SJSA1 (cell line): ENCODE measurements at places on chromosomes 5 and 9. TPM values are rescaled to one million over a fixed set of nuclear protein-coding genes. Genes with fewer than 3 reads are reported as not detected.

The SELENOP gene
- 0.76 TPM in 1 of 2 replicates, not detected in the other for total RNA-seq

The HNRNPK gene
- 473 and 646 TPM in 2 replicates for total RNA-seq

The FAM151B gene
- 2.1 and 3.9 TPM in 2 replicates for total RNA-seq

The DOCK8 gene
- total RNA-seq, result not detected in 2 replicates

GRCh38 chr9:134367791-134368490 is 41.7 kb downstream of the RXRA start:
- H3K27me3 ChIP-seq, result no peaks in the 10 kb centered on the region
- no peak overlapping the region for H3K4me3 ChIP-seq
- no peak for DNase-seq
- H3K36me3 ChIP-seq, result no peaks in the 10 kb centered on the region
- H3K4me1 ChIP-seq, result peaks cover 37% of the 10 kb centered on the region
- no peak overlapping the region for H3K27ac ChIP-seq

DNA sequence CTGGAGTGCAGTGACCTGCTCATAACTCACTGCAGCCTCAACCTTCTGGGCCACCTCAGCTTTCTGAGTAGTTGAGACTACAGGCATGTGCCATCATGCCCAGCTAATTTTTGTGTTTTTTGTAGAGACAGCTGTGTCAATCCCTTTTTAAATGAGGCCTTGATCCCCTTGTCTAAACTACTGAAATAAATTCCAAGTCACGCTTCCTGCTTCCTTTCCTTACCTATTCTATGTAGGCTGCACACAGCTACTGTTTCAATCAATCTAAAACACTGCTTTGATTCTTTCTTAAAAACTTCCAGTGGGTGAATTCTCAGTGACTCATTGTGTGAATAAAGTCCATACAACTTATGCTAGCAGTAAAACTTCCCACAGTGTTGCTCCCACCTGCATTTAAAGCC is 2.9 kb upstream of the C7 start:
- no peak overlapping the region for H3K27ac ChIP-seq
- no peak for DNase-seq
- no peak overlapping the region for H3K4me3 ChIP-seq
- no peaks in the 10 kb centered on the region for H3K4me1 ChIP-seq

DNA sequence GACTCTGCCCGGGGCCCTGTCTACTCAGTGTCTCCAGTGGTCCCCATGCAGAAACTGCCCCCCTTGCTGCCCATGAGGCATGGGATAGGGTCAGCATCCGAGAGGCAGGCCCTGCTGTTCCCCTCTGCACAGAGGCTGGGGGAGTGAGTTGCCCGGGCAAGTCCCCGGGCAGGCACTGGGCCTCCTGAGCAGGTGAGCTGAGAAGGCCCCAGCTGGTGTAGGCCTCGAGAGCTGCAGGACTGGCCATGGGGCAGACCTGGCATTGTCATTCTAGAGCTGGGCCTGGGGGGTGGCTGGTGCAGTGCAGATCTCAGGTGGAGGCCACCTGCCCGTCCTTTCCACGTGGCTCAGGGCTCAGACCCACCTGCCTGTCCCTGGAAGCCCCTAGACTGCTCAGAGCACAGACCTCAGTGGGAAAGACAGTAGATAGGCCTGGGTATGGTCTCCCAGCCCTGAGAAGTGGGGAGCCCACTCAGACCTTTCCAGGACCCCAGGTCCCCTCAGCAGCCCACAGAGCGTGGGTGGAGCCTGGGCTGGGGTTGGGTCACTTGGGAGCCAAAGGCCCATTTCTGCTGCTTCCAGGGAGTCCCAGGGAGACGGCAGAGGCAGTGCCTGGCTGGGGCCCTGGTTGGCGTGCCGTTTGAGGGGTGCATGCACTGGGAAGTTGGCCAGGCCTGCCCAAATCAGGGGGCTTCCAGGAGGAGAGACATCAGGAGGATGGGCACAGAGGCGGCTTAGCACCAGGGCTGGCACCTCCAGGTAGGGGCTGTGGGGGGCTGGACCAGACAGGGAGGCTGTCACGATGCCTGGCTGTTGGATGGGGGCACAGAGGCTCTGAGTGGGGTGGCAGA is 4.8 kb upstream of the NOTCH1 start:
- peaks cover 39% of the 10 kb centered on the region for H3K4me1 ChIP-seq
- DNase-seq, result no peak
- H3K36me3 ChIP-seq, result no peaks in the 10 kb centered on the region
- H3K27ac ChIP-seq, result no peak overlapping the region
- no peaks in the 10 kb centered on the region for H3K27me3 ChIP-seq
- no peak overlapping the region for H3K4me3 ChIP-seq

DNA sequence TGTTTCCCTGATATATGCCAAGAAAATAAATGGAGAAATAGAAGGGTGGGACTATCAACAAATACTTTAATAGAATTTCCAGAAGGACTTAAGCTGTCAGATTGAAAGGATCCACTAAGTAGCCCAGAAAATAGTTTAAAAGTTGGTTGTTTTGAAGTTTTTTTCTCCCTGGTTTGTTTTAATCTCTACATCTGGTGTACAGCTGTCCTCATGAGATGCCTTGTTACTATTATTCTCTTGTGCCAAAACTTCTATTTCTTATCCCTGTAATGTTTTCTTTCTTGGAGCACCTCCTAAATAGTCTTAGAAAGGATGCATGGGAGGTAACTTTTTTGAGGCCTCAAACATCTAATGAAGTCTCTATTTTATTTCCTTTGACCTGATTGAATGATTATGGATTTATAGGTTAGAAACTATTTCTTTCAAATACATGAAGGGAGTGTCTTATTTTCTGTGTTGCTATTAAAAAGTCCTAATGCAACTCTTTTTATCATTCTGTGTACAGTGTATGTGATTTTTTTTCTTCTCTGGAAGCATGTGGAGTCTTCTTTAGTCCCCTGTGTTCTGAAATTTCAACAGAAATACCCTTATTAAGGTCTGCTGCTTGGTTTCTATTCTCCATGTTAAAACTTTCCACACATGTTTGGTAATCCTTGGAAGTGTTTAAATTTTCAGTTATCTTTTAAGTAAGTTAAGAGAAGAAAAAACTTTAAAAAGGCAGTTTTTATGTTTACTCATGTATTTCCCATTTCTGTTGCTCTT is 140.0 kb upstream of the CDKN2B start:
- DNase-seq, result no peak
- H3K4me3 ChIP-seq, result no peak overlapping the region
- H3K4me1 ChIP-seq, result peaks cover 19% of the 10 kb centered on the region
- H3K27ac ChIP-seq, result no peak overlapping the region
- H3K36me3 ChIP-seq, result no peaks in the 10 kb centered on the region

DNA sequence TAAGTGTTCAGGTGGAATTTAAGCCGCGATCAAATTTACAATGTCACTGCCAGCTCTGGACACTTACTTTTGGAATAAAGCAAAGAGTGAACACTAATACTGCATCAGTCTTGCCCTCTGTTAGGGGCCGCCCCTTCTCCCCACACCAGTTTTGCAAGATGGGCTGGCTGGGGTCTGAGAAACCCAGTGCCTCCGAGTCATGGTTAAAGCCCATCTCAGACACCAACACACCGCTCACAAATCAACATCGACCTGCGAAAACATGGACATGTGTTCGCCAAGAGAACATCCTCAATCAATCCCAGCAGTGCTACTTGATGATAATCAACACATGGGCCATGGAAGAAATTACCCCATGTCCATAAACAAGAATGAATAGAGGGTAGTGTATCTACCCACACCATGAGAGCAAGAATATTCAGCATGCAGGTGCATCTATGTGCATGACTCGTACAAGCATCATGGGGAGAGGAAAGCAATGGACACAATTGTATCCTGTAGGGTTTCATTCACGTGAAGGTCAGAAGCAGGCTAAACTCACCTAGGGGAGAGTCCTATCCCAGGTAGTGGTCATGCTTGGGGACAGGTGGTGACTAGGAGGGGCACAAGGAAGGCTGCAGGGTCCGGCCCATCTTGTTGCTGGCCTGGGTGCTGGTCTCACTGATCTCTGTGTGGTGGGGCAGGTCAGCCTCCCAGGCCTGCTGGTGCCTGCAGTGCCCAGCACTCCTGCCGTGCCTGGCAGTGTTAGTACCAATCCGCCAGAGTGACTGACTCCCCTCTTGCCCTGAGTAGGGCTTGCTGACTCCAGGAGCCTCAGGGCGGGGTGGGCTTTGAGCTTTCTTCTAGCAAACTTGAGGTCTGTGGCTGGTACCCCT is 5.0 kb downstream of the S1PR3 start:
- no peak overlapping the region for H3K27ac ChIP-seq
- H3K27me3 ChIP-seq, result no peaks in the 10 kb centered on the region
- H3K4me1 ChIP-seq, result peaks cover 45% of the 10 kb centered on the region
- no peak overlapping the region for H3K4me3 ChIP-seq

- H3K27me3 ChIP-seq, result no peaks in the 10 kb centered on the region
- H3K4me1 ChIP-seq, result no peaks in the 10 kb centered on the region
- no peaks in the 10 kb centered on the region for H3K36me3 ChIP-seq
- DNase-seq, result no peak
These were observed 425.2 kb upstream of the PIK3R1 start for GRCh38 chr5:67790390-67790789.

DNA sequence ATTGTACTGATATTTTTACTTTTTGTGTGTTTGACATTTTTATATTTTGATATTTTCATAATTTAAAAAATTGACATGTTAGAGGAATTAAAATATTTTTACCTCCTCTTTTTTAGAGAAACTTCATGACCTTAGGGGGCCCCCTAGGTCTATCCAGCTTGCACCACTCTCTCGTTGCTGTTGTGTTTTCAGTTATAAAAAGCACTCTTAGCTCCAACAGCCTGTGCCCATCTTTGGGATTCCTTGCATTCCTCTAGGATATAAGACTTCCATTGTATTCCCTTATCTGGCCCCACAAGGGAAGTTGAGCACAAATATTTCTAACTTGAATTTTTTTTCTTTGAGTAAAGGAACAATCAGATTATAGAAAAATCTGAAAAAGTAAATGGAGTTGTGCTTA is 245.3 kb downstream of the SH3GL2 start:
- no peak overlapping the region for H3K27ac ChIP-seq
- H3K27me3 ChIP-seq, result no peaks in the 10 kb centered on the region
- H3K36me3 ChIP-seq, result no peaks in the 10 kb centered on the region

- H3K27me3 ChIP-seq, result no peaks in the 10 kb centered on the region
- no peak overlapping the region for H3K27ac ChIP-seq
- DNase-seq, result no peak
- no peak overlapping the region for H3K4me3 ChIP-seq
These were observed 30.3 kb upstream of the GRXCR2 start for GRCh38 chr5:145903113-145903512.

- no peak overlapping the region for H3K4me3 ChIP-seq
- H3K27ac ChIP-seq, result no peak overlapping the region
These were observed 121.7 kb upstream of the RGMB start for GRCh38 chr5:98651715-98652114.

- peak; percentile 32 for DNase-seq
- H3K4me1 ChIP-seq, result peaks cover 45% of the 10 kb centered on the region
- H3K36me3 ChIP-seq, result no peaks in the 10 kb centered on the region
- no peaks in the 10 kb centered on the region for H3K27me3 ChIP-seq
- peak overlapping the region; percentile 78 for H3K27ac ChIP-seq
These were observed 628 bp downstream of the ATOSB start for GRCh38 chr9:35114840-35115628.

DNA sequence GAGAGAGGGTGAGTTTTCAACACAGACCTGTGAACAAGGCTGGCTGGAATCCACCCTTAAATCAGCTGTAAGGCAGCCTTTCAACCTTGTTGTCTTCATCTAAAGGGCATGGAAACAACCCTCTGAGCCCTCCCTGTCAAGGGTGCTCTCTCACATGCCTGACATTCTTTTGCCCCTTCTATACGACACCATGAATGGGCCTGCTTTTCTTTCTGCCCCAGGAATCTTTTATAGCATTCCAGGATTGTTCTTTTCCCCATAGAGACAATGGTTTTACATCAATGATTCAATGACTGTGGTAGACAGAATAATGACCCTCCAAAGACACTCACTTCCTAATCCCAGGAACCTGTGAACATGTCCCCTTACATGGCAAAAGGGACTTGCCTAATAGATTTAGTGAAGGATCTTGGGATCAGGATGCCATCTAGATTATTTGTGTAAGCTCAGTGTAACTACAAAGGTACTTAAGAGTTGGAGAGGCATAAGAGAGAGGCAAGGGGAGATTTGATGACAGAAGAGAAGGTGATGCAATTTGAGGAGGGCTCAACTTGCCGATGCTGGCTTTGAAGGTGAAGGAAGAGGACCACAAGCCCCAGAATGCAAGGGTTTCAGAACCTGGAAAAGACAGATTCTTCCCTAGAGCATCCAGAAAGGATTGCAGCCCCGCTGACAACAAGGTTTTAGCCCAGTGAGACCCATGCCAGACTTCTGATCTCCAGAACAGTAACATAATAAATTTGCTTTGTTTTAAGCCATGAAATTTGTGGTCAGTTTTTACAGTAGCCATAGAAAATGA is 29.2 kb upstream of the HMHB1 start:
- H3K27ac ChIP-seq, result peak overlapping the region; percentile 69
- no peak overlapping the region for H3K4me3 ChIP-seq
- peak; percentile 90 for DNase-seq

DNA sequence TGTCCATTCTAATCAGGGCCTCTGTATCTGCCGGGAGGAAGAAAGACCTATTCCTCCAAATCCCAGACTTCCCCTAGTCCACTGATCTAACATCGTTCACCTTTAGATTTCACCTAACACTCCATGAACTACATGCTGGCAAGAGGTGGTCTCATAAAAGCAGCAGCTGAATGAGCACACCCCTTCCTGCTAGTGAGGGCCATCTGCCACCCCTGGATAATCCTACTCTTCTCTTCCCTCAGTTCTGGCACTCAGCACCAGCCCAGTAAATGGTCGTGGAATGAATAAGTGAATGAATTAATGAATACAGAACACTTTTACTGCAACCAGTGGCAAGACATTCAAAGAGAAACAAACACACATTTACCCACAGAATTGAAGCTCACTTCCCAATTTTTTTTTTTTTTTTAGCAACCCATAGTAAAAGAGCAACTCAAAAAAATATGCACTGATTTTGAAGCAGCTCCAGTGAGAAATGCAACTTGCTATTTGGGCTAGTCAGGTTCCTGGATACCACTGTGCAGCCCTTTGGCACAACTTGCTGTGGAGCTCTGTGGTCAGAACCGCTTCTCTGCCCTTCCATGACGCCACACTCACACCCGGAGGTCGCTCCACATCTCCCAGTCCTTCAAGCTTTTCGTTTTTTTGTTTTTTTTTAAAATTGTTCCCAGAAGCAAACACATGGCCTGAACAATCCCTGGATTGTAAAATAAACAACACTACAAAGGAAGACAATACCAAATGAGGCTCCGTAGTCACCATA is 6.2 kb downstream of the RNF183 start:
- H3K4me1 ChIP-seq, result peaks cover 12% of the 10 kb centered on the region
- peak; percentile 28 for DNase-seq
- no peak overlapping the region for H3K27ac ChIP-seq
- peaks cover 21% of the 10 kb centered on the region for H3K36me3 ChIP-seq
- H3K4me3 ChIP-seq, result no peak overlapping the region
- no peaks in the 10 kb centered on the region for H3K27me3 ChIP-seq

- H3K27me3 ChIP-seq, result no peaks in the 10 kb centered on the region
- no peak overlapping the region for H3K27ac ChIP-seq
- no peak for DNase-seq
These were observed 349.9 kb downstream of the SH3GL2 start for GRCh38 chr9:17928768-17929167.

- H3K4me3 ChIP-seq, result no peak overlapping the region
- no peaks in the 10 kb centered on the region for H3K27me3 ChIP-seq
- no peak overlapping the region for H3K27ac ChIP-seq
- peaks cover 12% of the 10 kb centered on the region for H3K4me1 ChIP-seq
- no peaks in the 10 kb centered on the region for H3K36me3 ChIP-seq
These were observed 243.6 kb downstream of the PRELID2 start for GRCh38 chr5:145591578-145591977.
